ENCODE measurements at places on chromosomes 6 and 20. TPM values are rescaled to one million over a fixed set of nuclear protein-coding genes. Genes with fewer than 3 reads are reported as not detected.

Gene REPS1
- polyA plus RNA-seq: 11.8 TPM

Gene THBS2
- polyA plus RNA-seq: 0.87 TPM

DNA sequence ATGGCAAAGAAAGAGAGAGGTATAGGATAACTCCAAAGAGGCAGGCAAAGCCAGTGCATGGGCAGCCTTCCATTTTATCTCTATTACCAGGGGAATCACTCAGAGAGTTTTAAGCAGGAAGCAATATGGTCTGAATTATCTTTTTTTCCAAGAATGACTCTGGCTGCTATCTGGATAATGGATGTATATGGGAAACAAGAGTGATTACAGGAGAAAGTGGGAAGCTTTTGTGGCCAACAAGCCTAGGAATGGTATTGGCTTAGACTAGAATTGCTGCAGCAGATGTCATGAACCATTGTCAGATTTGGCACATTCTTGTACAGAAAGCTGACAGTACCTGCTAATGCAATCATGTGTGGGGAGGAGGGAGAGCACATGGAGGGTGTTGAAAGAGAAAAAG is 73.0 kb upstream of the BTBD3 start:
- no peak for DNase-seq

- peak; percentile 49 for DNase-seq
These were observed 118.0 kb downstream of the OPRM1 start for GRCh38 chr6:154157082-154157481.

- no peak for DNase-seq
These were observed 344.7 kb downstream of the CDH26 start for GRCh38 chr20:60302875-60303274.

DNA sequence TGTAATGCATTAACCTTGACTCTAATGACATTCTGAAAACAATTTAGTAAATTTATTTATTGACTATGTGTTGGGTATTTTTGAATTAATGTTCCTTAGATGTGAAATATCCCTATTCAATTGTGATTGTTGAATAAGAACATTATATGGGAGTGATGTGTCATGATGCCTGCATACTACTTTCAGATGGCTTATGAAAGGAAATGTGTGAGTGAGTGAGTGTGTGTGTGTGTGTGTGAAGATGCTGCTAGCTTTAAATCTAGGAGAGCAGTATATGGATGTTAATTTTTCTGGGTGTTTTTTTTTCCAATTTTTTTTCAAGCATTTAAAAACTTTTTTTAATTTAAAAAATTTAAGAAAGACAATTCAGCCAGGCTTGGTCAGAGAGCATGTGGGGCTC is 32.5 kb upstream of the NT5E start:
- no peak for DNase-seq

GRCh38 chr6:89986650-89987074 is 92.4 kb downstream of the GJA10 start:
- DNase-seq: no peak

- DNase-seq: peak; percentile 69
These were observed 2.7 kb upstream of the TRERF1 start for GRCh38 chr6:42454428-42454791.

DNA sequence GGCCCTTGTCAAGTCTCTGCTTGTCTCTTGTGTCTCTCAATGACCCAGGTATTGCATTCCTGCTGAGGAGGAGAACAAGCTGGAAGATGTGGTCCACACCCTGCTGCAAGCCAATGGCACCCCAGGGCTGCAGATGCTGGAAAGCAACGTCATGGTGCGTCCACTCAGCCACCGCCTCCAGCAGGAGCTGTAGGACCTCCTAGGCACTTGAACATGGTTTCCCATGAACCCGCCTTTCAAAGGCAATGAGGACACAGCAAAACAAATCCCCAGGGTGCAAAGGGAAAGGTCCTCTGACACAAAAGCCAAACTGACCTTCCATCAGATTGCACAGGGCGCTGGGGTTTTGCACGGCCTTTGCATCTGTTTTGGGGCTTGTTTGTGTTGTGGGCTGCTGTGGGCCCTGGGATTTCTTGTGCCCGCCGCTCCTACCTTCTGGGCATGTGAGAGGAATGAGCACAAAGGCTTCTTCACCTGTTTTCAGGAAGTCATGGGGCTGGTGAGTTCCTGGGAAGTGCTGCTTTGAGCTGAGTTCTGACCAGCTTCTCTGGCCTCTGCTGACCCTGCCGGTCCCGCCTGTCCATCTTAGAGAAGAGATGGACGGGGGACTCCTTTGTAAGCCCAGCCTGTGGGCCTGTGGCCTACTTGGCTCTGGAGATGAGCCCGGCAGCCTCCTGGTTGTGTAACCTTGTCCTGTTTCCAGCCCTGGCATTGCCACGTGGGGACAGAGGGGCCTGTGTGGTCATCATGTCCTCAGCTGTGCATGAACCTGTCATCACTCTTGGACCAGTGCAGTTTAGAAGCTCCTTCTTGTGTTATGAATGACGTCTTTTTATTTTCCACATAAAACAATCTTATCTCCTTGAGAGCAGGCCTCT is 151.3 kb downstream of the DTNBP1 start:
- DNase-seq: no peak

Measured in stomach (tissue), 19 donors.